ENCODE measurements at places on chromosomes 2 and 18.
A peak's percentile ranks its signal among the peaks of the same experiment; 100 is the strongest.

DNA sequence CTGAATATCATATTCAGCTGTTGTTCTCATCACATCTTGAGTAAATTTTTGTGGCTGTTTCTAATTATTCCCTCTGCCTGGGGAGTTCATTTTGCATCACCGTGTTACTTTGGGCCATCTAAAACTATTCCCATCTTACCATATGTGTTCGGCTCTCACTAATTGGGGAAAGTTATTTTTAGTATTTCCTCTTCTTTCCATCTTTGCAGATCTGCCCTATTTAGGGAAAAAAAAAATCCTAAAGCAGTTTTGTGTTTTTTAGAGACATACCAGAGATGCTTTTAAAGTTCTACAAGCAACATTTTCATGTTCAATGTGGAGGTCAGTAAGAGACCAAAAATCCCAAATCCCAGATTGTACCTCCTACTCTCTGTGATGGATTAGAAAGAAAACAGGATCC lies 111.3 kb upstream of the NDUFV2 start:
- no peak for DNase-seq

DNA sequence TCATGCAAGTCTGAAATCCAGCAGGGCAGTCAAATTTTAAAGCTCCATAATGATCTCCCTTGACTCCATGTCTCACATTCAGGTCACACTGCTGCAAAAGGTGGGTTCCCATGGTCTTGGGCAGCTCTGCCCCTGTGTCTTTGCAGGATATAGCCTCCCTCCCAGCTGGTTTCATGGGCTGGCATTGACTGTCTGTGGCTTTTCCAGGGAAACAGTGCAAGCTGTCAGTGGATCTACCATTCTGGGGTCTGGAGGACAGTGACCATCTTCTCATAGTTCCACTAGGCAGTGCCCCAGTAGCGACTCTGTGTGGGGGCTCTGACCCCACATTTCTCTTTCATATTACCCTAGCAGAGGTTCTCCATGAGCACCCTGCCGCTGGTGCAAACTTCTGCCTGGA lies 220.6 kb upstream of the COPS8 start:
- no peak for DNase-seq

- no peak for DNase-seq
Measured at GRCh38 chr2:129876541-129876940, 102.9 kb upstream of the RAB6C start.

DNA sequence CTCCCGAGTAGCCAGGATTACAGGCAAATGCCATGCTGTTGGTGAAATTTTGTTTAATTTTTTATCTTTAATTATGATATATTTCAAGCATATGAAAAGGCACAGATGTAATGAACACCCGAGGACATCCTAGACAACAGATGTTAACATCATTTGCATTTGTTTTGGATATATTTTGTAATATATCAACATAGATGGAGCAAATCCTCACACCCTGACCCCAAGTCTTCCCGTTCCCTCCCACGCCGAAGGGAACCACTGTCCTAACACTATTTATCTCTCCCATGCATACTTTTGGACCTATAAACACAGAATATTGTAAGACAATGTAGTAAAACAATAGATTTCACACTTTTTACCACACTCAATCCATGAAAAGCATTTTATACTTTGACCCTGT lies 99.5 kb downstream of the GFPT1 start:
- DNase-seq = no peak

DNA sequence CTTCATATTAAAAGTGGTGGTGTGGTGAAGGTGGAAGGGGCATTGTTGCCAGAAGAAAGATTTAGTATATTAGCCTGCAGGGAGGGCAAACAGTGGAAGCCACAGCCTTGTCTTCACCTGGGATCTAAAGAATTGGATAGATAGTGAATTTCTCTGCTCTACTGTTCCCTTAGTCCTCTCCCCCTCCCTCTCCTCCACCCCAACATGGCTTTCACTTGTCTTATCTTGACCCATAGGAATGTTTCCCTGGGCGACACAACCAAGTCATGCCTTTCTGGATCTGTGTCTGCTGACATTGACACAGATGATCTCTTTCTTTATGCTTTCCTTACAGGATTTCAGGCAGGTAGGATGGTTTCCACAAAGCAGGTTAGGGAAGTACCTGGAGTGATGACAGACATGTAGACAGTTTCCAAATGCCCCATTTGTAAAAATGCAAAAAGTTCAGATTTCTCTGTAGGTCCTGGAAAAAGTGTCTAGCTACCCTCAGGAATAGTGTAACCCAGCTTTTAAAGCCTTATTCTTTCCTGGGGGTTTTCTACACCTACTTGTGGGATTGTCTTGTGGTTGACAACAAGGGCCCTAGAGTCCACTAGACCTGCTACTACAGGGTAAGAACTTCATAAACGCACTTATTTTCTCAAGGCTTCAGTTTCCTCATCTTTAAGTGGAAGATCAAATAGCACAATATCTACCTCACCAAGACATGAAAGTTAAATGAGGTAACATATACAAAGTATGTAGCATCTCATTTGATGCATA lies 184.2 kb upstream of the SP5 start:
- no peak for DNase-seq

GRCh38 chr18:59876310-59876626 lies 23.5 kb upstream of the PMAIP1 start:
- DNase-seq = no peak

DNA sequence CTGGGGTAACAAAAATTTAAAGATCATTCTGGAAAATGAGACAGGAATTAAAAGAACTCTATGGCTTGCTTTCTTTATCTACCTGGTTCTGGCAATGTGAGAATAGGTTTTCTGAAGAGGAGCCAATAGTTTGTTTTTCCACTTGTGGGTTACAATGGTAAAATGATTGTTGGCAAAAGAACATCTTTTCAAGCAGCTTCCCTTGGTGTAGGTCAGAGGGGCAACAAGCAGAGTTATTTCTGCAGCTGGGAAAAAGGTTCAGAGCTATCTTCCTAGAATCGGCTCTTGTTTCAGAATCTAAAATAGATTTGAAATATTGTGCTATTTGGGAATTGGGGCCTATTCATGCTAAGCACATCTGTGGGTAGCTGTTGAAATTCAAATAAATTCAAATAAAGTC lies 11.5 kb upstream of the TSPYL6 start:
- no peak for DNase-seq

- DNase-seq = no peak
Measured at GRCh38 chr2:193528458-193528857, 1333.7 kb upstream of the TMEFF2 start.

- DNase-seq = no peak
Measured at GRCh38 chr2:174807931-174808330, 43.7 kb upstream of the CHRNA1 start.

GRCh38 chr2:219308142-219309101 lies 779 bp downstream of the PTPRN start:
- peak; percentile 49 for DNase-seq

GRCh38 chr18:34709750-34710441 lies at the start of gene DTNA:
Gene DTNA (plus strand): TSS chr18:34710298. CDS start chr18:34755977, 45,679 bp downstream.
- DNase-seq = no peak

GRCh38 chr2:120246546-120247300 lies 5.9 kb upstream of the RALB start:
- DNase-seq = no peak

GRCh38 chr18:71682591-71682990 lies 861.6 kb downstream of the CBLN2 start:
- no peak for DNase-seq

Data from CD4-positive, alpha-beta T cell treated with Interleukin-1 beta for 1 hour (primary cell).